ENCODE measurements at places on chromosomes 13 and 19.

GRCh38 chr19:42174958-42175734 is 42.3 kb downstream of the DEDD2 start:
- no peak for DNase-seq

- no peak for DNase-seq
These were observed 18.3 kb downstream of the NMRK2 start for GRCh38 chr19:3950871-3951861.

DNA sequence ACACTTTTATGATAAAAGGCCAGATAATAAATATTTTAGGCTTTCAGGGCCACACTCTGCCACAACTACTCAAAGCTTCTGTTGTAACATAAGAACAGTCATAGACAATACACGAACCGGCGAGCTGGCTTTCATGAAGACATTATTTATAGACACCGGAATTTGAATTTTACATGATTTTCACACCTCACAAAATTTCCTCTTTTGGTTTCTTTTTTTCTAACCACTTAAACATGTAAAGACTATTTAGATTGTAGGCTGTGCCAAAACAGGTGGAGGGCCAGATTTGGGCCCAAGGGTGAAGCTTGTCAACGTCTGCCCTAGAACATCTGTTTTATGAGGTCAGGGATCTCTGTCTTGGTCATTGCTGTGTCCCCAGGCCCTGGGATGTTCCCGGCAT is 29.7 kb upstream of the FXYD3 start:
- DNase-seq = no peak

DNA sequence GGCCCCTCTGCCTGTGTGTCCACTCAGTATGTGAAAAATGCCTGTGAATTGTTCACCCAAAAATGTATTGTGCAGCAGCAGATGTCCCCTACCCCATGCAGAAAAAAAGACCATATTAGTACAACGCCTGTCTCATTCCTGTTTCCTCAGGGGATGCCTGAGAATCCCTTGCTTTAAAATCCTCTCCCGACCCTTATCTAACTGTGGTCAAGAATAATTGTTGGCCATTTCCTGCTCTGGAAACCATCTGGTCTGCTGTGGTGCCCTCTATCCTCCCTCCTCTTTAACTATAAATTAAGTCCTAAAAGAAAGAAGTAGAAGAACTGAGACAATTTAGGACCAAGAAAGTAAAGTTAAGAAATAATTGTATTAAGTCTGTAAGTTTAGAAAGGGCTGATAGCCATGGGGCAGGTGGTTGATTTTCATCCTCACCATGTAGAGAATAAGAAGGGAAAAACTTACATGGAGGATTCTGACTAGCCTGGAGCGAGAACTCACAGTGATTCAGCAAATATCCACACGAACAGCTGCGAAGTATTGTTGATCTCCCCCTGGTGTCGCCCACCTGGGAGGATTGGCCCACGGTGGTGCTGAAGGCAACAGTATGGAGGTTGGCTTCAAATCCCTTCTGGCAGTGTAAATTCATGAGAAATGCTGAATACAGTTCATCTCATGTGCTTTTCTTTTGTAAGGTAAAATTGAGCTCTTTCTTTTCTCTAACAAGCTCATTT is 85.6 kb downstream of the COL4A2 start:
- no peak for DNase-seq

DNA sequence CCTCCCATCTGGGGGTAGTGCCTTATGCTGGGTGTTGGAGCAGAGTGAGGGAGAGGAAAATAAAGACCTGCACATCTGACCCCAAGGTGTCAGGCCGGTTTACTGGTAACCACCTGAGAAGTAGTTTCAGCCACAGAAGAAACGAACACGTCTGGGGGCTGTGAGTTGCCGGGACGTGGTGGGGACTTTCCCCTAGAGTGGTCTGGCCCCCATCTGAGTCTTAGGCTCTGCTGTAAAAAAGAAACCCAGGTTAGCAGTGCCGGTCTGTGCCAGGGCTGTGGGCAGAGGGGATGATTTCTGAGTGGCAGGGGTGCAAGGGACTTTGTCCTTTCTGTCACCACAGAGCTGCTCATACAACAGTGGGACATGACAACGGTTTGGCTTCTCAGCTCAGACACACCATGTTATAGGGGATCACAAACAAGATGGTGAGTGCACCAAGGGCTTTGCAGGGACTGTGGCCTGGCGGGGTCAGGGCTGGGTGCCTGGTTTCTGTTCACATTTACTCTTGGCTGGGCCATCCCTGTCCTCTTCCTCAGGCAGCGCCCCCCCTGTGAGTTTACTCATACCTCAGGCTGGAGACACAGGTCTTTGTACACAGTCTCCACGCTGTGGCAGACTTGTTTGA is 9.0 kb downstream of the GCDH start:
- DNase-seq = no peak

GRCh38 chr19:32800191-32800590 is 69.4 kb downstream of the SLC7A9 start:
- no peak for DNase-seq

GRCh38 chr19:29760752-29761502 is 45.9 kb upstream of the C19orf12 start:
- DNase-seq = no peak

GRCh38 chr13:98485561-98485960 is 91.3 kb downstream of the STK24 start:
- DNase-seq = no peak

- no peak for DNase-seq
These were observed 193.2 kb upstream of the SOX1 start for GRCh38 chr13:111873676-111874178.

GRCh38 chr13:60759499-60759898 is 362.5 kb downstream of the TDRD3 start:
- no peak for DNase-seq

DNA sequence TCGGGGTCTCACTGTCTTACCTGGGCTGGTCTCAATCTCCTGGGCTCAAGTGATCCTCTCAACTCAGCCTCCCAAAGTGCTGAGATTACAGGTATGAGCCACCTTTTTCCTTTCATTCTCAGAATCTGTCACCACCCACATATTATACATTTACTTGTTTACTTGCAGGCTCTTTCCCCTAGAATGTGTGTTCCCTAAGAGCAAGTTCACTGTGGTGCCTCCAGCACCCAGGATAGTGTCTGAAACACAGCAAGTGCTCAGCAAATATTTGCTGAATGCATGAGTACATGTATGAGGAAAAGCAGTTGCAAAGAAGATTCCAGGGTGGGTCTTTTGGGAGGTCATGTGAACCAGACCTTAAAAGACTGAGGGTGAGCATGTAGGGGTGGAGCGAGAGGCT is 96.8 kb downstream of the RGCC start:
- no peak for DNase-seq

GRCh38 chr19:29239213-29239776 is 26.3 kb upstream of the UQCRFS1 start:
- no peak for DNase-seq
